ENCODE measurements at places on chromosomes 2 and 18. TPM values are rescaled to one million over a fixed set of nuclear protein-coding genes. Genes with fewer than 3 reads are reported as not detected.

The NMUR1 gene
- total RNA-seq: 0.74 TPM

- no peak for DNase-seq
These were observed 16.4 kb upstream of the MAP3K20 start for GRCh38 chr2:173059292-173059691.

DNA sequence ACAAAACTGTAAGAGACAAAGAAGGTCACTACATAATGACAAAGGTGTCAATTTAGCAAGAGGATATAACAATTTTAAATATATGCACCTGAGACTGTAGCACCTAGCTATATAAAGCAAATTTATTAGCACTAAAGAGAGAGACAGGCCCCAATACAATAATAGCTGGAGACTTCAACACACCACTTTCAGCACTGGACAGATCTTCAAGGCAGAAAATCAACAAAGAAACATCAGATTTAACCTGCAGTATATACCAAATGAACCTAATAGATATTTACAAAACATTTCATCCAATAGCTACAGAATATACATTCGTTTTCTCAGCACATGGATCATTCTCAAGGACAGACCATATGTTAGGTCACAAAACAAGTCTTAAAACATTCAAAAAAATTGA is 14.7 kb downstream of the MC2R start:
- no peak for DNase-seq

The STPG4 gene
- total RNA-seq: not detected

DNA sequence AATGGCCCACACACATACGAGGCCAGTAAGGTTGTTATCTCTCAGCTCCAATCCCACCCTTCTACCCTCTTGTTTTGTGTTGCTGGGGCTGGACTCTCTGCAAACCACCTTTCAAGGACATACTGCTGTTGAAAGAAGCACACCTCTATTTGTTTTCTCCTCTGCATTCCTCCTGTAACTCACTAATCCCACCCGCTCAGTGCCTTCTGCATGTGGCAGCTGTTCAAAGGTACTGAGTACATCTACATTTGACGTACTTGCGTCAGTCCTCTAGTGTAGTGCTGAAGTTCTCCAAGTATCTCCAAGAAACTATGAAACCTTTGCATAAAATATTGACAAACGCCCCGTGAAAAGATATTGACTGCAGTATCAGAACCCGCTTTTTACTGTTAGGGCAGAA is 310.6 kb downstream of the AFF3 start:
- DNase-seq: no peak

GRCh38 chr18:22475426-22476100 is 57.8 kb upstream of the CTAGE1 start:
- no peak for DNase-seq

- no peak for DNase-seq
These were observed 23.7 kb downstream of the PIEZO2 start for GRCh38 chr18:11125492-11126315.

DNA sequence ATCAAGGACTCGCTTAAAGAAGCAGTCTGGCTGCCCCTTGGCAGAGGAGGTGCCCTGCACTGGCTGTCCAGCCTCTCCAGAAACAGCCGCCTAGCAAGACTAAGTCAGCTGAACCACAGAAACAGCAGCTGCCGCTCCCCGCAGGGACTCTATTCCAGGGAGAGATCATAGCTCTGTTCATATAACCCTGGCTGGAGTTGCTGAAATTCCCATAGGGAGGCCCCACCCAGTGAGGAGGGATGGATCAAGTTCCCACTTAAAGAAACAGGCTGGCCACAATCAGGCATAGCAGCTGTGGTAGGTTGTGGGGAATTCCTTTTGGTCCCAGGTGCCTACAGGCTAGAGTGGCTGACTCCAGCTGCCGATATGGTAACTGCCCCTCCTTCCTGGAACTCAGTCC is 74.2 kb upstream of the MC4R start:
- DNase-seq: no peak

GRCh38 chr18:27769152-27769551 is 407.8 kb downstream of the CDH2 start:
- no peak for DNase-seq

DNA sequence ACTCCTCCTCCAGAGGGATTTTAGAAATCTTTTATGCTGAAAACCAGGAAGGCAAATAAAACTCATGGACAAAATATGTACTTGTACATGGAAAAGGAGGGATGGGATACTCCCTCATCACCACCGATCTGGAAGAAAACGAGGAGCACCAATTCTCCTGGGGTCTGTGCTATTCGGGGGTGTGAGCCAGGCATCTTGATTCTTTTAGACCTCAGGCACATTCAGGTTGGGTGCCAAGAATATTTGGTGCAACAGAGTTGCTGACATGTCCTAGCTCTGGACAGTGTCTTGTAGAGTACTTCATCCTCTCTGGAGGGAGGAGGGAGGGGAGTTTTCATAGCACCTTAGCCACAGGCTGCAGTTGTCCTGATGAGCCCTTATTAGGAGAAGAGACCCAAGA is 163.0 kb downstream of the PRKCE start:
- DNase-seq: no peak

GRCh38 chr2:228048838-228049490 is 132.5 kb downstream of the SPHKAP start:
- peak; percentile 21 for DNase-seq

The GTF2A1L gene
- total RNA-seq: not detected

The YES1 gene
- total RNA-seq: 22.8 TPM

GRCh38 chr2:96142217-96143113 is 2.8 kb downstream of the DUSP2 start:
- peak; percentile 13 for DNase-seq

DNA sequence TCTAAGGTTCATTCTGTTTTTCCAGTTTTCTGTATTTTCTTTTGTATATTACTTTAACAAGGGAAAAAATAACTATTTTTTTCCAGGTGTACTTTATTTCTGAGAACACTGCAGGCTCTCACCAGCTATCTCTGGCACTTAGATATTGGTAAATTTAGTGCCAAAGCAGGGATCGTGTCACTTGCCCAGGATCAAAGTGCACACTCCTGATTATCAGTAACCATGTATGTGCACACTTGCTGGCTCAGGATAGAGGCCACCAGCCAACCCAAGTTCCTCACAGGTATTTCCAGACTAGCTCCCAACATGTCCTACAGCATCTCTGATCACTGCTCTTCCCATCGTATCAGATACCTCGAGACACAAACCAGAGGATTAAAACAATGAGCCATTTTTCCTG is 5.8 kb upstream of the FZD5 start:
- DNase-seq: no peak

DNA sequence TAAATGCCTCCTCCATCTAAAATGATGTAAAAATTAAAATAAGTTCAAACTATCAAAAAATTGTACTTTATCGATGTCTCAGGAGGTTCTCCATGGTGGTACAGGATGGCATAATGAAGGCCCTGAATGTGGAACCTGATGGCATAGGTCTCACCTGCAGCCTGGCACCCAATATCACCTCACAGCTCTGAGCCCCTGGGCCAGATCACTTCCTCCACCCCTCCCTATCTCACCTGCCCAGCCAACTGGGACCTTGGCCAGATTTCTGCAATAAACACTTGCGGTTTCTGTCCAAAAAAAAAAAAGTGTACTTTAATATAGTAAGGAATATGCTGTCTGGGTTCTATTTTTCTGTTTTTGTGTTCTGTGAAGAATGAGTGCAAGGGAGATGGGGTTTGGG is 6.7 kb upstream of the RBM45 start:
- no peak for DNase-seq

The FBLN7 gene
- total RNA-seq: 2.3 TPM

DNA sequence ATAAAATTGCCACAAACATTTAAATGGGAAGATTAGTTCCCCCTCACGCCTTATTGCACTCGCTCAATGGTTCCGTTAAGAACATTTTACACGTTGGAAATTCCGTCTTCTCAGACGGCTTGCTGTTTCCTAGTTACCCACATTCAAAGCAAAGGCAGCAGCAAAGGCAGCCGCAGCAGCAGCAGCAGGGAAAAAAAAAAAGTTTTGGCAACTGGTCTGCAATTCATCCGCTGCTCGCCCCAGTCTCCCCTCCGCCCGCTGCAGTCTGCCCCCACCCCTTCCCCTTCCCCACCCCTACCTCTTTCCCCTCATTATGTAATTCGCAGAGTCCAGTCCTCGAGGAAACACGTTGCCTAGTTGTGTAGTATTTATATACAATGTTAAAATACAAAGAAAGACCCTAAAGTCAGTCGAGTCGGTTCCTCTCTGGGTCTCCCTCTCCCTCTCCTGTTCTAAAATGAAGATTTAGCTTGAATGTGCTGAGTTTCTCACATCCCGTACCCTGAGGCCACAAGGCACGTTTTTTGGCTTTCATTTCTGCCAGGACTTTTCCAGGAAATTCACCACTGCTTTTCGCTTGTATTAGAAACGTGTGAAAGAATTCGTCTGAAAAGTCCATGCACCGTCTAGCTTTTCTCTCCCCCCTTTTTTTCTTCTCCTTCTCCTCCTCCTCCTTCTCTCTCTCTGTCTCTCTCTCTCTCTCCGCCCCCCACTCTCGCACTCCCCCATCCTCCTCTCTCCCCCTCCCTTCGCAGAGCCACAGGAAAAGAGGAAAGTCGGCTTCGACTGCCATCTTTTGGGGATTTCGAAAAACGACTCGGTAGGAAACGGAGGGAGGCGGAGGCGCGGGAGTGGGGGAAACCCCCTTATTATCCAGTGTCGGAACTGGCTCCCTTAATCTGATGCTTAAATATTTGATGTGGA is 140.0 kb downstream of the MEIS1 start:
- peak; percentile 57 for DNase-seq

DNA sequence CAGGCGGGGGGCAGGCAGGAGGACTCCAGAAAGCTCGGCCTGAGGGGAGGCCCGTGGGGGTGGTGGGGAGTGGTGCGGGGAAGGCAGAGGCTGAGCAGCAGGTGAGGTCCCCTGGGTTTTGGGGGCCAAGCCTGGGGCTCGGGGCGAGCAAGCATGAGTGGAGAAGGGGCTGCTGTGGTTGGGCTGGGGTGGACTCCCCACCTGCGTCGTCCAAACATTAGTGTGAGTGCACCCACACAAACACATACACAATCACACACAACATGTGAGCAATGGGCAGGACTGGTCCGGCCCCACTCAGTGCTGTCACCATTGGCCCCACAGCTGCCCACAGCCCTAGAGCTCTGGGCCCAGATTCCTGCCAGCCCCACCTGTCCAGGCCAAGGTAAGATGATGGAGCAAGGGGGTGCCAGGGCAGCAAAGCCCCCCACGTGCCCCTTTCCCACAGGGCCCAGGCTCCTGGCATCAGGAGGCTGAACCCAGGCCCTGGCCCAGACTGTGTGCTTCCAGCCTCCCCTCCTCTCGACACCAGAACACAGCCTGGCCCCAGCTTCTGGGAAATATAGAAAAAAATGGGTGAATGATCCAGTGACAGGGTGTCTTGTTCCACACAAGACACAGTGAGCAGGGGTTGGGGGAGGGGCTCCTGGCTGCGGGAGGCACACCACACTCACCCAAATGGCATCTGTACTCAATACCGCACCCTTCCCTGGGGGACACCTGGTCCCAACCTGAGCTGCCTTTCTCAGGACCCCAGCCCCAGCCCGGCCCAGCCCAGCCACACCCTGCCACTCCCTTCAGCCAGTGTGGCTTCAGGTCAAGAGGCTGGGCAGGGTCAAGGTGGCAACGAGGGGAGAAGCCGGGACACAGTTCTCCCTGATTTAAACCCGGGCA is 463 bp upstream of the ALPP start:
- no peak for DNase-seq

DNA sequence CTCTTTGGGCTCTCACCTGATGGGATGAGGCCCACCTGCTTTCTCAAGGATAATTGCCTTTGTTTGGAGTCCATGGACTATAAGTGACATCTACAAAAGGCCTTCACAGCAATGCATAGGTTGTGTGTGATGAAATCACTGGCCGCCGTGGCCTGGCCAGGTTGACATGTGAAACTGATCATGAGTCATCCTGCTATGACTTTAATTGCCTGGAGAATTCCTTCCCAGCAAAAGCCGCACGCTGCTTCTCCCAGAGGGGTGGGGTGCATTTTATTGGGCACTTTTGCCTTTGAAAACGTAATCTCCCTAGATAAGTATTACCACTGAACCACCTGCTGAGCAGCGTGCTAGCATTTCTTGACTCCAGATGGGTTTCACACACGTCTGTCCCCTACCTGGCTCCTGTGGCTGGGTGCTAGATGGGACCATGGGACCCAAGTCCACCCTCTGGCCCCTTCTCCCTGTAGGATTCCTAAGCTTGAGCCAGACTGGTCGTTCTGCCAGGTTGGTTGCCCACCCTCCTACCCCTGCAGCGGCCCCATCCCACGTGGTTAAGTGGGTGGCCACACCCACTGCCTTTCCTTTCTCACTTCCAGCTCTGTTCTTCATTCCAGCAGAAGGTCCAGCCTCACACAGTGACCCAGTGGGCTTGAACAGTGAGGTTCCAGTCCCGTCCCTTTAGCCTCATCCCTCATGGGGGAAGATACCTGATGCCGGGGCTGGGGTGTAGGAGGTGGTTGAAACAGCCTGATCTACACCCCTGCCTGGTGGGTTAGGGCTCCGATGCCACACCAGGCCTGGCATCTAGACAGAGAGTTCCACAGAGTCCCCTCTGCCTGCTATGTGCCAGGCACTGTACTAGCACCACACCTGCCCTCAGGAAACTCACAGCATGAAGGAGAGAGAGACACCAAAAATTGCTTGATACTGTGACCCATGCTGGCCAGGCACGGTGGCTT is 89.6 kb downstream of the GBX2 start:
- no peak for DNase-seq

The USP37 gene
- total RNA-seq: 9.4 TPM

GRCh38 chr2:177549171-177549570 is 156.6 kb downstream of the AGPS start:
- DNase-seq: no peak

GRCh38 chr2:70790136-70790828 is at the start of gene FIGLA:
FIGLA (minus strand) TSS chr2:70790643; CDS start chr2:70790638, 5 bp downstream.
- peak; percentile 25 for DNase-seq

- no peak for DNase-seq
These were observed 119.1 kb upstream of the TRIB2 start for GRCh38 chr2:12597610-12598009.

GRCh38 chr2:142056784-142057183 is 74.0 kb downstream of the LRP1B start:
- no peak for DNase-seq

GRCh38 chr2:172047566-172048507 is 37.5 kb upstream of the DLX1 start:
- DNase-seq: no peak

- DNase-seq: no peak
These were observed 77.8 kb upstream of the SPOPL start for GRCh38 chr2:138423745-138424144.

GRCh38 chr2:172113617-172114016 is 10.9 kb upstream of the DLX2 start:
- DNase-seq: no peak

GRCh38 chr2:233798335-233799086 is 20.4 kb downstream of the MROH2A start:
- no peak for DNase-seq

GRCh38 chr18:3260995-3261372 is 949 bp upstream of the MYL12B start:
- no peak for DNase-seq

Measured in left cardiac atrium (tissue), 4 donors.